ENCODE measurements at places on chromosomes 16 and 17.

GRCh38 chr16:88354229-88355092 is 28.3 kb upstream of the ZNF469 start:
- no peak for DNase-seq

- no peak for DNase-seq
Observed at GRCh38 chr17:40960144-40960543, 6.6 kb downstream of the KRT39 start.

GRCh38 chr16:911101-911500 is 59.7 kb downstream of the LMF1 start:
- DNase-seq = no peak

DNA sequence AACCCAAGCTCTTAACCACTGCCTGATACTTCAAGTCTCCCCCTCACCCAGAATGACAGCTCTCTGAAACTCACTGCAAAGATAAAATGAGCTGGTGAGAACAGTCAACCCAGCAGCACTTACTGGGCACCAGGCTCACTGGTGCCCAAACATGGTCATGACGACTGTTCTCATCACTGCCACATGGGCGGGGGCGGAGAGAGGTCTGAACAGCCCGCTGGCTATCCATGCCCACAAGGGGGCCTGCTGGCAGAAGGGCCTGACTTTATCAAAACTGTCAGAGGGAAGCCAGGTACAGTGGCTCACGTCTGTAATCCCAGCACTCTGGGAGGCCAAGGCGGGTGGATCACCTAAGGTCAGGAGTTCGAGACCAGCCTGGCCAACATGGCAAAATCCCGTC is 4.0 kb downstream of the MYBBP1A start:
- no peak for DNase-seq

DNA sequence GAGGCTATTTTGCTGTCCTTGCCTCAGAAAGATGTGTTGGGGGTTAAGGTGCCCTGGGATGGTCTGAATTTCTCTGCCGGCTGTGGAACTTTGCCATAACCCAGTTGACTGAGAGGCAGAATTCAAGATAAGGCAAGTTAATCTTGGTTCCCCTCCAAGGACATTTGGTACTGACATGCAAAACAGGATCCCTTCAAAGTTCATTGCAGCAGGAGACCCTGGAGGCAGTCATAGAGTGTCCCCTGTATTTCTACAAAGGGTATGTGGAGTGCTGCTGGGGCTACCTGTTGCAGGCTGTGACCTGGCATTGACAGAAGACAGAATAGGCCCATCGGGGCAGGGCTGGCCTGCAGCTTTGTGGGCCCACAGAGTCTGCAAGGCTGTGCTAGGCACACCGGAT is 135.6 kb upstream of the IRX3 start:
- no peak for DNase-seq

DNA sequence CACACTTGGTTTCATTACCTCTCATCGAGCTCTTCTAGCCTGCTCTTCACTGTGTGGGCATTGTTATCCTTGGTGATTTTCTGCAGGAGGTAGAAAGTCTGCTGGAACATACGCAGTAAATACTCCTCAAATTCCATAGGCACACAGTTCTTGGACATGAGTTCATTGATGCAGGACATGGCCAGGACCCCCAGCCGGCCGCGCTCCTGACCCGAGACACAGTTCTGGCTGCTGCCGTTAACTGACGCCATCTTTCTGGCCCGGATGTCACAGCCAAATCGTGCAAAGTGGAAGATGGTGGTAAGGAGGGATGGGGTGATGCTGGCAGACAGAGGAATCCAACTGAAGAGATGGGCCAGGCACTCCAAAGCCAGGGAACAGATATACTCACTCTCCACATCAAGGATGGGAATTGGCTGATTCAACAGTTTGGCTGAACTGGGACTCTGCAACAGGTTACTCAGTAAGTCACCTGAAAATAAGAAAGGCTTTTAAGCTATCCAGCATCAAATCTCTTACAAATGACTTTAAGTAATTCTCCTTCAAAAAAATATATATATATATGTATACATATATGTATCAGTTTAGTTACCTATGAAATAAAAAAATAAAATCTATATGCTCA is 55.6 kb downstream of the XPO6 start:
- DNase-seq = no peak

DNA sequence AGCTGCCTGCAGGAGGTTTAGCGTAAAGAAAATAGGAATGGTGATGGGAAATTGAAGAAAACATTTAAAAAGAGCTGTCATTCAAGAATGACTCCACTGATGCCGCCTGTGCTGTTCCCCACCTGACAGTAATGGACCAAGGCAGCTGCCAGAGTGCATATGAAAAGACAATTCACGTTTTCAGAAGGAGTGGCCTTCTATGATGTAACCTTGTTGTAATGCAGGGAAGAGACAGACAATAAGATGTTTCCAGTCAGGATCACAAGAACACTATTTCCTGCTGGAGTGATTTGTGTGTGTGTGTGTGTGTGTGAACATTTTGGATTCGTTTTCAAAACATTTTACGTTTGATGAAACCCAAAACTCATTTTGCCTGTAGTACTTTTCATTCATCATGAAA is 203.7 kb downstream of the LGALS9B start:
- no peak for DNase-seq

DNA sequence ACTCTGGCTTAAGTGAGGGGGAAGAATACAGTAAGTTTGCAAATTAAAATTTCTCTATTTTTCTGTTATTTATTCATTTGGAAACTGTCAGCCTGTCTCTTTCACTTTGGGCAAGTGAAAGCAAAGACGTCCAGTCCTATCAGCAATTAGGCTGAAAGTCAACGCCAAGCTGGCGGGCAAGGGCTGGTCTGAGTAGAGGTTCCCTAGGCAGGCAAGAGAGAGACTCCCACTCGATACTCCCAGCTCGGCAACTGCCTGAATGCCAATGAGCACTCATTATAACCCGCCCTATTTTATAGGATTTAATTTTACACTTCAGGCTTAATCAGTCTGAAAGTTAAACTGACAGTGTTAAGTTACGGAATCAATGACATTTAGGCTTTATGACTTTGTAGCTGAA is 14.3 kb upstream of the SLC38A8 start:
- DNase-seq = no peak

GRCh38 chr16:28589069-28589468 is 7.8 kb downstream of the SULT1A2 start:
- DNase-seq = no peak

DNA sequence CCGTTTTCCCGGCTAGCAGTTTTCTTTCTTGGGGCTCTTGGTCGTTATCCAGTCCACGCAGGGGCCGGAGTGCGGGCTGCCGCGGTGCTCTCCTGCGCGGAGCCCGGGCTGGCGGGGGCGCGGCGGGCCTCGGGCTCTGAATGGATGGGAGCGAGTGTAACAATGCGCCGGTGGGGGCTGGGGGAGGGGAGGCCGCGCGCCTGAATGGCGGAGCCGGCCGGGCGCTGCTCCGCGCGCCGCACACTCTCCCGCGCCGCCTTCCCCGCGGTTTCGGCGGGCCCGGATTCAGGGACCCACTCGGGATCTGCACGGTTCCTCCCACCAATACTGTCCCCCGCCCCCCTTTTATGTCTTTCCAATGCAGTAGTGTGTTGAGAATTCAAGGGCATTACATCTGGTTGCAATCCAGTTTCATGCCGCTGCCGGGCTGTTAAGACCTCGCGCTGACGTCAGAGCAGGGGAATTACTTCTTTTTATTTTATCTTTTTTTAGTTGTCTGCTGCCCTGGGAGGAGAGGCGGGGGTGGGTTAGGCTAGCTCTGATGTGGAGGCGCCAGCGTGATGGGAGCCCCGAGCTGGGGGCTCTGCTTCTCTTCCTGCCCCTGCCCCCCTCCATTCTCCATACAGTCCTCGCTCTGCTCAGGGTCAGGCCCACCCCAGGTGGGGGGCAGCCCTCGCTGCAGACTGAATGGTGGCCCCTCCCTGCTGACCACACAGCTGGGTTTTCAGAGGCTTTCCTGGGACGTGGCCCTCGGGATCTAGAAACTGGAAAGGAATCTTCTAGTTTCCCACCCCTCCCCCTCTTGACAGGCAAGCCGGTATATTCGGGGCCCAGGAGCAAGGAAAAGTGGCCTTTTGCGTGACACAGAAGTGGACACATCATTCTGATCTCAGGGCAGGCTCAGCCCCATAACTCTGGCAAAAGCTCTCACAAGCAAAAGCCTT is 1.8 kb downstream of the RAI1 start:
- peak; percentile 72 for DNase-seq

DNA sequence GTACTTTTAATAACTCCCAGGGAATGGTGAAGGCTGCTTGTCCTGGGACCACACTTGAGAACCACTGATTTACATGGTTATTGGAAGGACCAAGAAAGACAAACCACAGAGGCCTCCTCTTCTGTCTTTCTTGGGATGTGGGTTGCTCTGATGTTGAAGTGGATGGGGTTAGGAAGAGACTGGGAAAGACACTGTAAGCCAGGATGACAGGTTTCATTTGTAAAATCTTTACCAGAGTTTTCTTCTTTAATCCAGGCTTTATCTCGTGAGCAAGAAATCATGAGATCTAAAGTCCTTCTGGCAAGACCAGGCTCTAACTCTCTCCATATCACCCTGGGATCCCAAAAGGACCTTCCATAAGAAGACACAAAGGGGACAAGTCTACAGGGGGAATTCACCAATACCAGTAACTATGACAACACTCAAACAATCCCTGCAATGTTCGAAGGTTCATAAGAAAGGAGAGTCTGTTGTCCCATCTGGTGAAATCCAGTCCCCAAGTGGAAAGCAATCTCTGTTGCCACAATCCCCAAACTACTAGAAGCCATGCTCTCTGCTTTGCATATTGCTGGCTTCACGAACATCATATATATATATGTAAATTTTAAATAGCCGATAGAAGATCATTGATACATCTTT is 44.8 kb upstream of the CDRT4 start:
- DNase-seq = no peak

DNA sequence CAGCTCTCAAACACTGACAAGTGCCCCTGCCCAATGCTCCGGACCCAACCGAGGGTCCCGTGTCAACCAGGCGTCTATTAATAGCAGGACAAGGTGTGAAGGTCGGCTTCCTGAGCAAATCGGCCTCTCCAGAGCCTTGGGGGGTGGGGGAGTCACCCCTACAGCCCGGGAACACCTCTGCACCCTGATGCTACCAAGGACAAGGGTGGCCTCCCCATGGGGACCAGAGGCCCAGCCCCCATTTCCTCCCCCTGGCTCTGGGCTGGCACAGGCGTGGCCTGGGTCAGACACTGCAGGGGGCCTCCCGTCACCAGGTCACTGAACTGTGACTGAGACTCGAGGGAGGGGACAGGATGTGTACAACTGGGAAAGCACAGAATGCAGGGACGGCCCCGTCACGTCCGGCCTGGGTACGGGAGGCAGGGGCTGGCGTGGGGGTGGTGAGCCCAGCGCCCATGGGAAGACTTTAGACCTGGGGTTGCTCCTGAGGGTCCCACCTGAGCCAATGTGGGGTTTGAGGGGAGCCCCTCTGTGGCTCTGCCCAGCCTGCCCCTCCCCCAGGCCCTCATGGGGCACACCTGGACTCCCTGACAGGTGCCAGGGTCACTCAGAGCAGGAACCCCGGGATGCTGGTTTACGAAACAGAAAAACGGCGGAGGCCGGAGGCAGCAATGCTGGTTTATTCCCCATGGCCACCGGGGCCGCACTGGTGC is 579 bp upstream of the CYBA start:
- DNase-seq = peak; percentile 54

DNA sequence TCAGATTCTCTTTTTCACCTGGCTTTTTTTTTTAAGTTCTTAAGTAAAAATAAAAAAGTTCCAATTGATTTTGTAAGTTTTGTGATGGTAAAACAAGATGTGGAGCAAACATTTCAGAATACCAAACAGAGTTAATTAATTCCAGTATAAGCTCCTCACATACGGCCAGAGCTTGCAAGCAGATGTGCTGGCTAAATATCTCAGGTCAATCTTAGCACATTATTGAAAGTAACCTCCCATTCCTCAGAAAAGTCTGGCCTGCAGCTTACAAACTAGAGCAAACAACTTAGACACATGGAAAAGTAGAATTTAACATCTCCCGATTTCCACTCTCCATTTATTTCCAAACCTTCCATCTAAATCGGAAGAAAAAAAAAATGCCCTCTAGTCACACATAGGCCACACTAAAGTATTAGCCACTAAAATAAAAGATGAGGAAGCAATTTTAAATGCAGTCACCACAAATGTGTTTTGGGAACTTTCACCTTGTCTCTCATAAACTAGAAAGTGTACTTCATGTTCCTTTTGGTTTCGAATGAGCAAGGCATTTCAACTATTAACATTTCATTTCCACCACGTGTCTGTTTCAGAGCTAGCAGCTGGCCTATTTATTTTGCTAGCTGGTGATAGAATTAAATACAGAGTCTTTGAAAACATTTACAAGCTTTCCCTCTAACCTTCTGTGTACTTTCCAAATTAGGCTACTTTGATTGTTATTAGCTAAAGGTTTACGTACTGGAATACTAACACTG is 143.3 kb downstream of the STX8 start:
- no peak for DNase-seq

- DNase-seq = no peak
Observed at GRCh38 chr16:53014287-53014686, 38.4 kb downstream of the CHD9NB start.

- DNase-seq = no peak
Observed at GRCh38 chr16:15053904-15054303, 2.0 kb downstream of the NTAN1 start.

GRCh38 chr16:88804552-88805339 is 1.2 kb downstream of the CDT1 start:
- DNase-seq = no peak

- DNase-seq = no peak
Observed at GRCh38 chr16:25877103-25877502, 185.3 kb downstream of the HS3ST4 start.

DNA sequence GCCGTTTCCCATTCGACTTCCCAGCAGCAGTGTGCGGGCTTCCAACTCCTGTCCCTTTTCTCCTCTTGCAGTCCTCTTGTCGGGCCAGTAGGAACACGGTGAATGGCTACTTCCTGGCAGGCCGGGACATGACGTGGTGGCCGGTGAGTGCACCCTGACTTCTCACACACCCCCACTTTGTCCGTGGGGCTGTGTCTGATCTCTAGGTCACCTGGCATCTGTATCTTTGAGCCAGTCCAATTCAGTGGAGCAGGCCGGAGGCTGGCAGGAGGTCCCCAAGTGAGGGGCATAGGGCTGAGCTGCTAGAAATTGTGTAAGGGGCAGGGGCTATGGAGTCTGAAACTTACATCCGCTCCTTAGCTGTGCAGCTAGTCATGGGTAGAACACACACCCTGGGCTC is 6.6 kb downstream of the SLC5A10 start:
- no peak for DNase-seq

DNA sequence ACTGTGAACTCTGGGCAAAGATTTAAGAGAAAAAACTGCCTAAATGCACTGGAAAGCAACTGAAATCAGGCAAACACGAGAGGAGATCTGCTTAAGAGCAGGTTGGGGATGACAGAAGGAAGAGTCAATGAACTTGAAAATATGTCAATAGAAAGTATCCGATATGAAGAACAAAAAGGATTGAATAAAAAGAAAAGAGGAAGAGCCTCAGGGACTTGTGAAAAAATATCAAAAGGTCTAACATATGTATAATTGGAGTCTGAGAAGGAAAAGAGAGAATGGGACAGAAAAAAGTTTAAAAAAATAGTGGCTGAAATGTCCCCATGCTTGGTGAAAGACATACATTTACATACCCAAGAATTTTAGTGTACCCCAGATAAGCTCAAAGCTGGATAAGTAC is 195.5 kb downstream of the COPRS start:
- DNase-seq = no peak

GRCh38 chr16:64841071-64841470 is 280.8 kb downstream of the CDH11 start:
- DNase-seq = no peak

GRCh38 chr17:39223907-39224777 is 1.6 kb downstream of the STAC2 start:
- no peak for DNase-seq
